ENCODE measurements at places on chromosomes 7 and 10. TPM values are rescaled to one million over a fixed set of nuclear protein-coding genes. Genes with fewer than 3 reads are reported as not detected.

The MDFIC gene
- polyA plus RNA-seq = 38.0 TPM

The ADCY1 gene
- polyA plus RNA-seq = not detected

The COL13A1 gene
- polyA plus RNA-seq = not detected

The SPDYE5 gene
- 0.26 TPM for polyA plus RNA-seq
